ENCODE measurements at places on chromosomes 16 and 17. TPM values are rescaled to one million over a fixed set of nuclear protein-coding genes. Genes with fewer than 3 reads are reported as not detected.

- no peak for DNase-seq
Observed at GRCh38 chr17:29045734-29046472, 3.0 kb downstream of the PIPOX start.

DNA sequence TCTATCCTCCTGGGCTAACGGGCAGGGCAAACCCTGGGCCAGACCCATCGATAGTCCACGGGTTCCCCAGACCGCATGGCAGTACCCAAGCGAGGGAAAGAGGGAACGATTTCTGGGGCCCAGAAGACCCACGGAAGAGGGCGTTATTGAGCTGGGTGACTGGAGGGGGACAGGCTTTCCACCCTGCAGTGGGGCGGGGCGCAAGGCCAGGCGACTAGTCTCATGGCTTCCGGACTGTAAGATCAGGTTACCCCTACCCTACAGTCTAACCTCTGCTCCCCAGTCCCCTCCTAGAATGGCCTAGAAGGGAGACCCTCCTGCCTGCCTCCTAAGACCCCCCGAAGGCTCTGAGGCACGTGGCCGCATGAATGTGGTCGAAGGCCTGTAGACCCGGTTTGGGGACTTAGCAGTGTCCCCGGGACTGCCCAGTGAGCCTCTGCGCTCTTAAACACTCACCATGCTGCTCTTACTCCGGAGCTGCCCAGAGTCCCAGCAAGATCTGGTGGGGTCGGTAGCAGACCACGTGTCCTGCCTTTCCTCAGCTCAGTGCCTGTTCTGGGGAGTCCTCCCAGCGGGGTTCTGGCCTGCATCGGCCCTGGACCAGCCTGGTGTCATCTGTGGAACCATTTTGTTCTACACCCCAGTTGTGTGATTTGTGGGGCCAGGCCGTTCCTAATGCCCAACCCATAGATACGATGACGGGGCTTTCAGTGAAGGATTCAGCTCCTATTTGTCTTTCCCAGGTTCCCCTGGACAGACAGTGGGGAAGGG is 13.2 kb upstream of the AURKB start:
- no peak for DNase-seq

DNA sequence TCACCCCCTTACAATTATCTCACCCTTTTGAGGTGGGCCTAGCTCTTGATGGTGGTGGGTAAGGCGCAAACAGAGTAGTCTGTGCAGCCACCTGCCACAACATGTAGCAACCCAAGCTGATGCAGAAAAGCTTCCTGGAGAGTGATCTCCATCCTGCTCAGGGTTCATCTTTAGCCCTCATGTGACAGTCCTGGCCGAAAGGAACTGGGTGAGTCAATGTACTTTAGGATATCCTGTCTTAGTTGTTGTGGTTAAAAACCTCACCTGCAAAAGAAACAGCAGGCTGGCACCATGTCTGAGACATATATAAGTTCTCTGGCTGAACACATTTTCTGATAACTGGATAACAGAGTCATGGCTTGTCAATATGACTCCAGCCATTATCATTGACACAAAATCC is 183.5 kb upstream of the CPHXL start:
- no peak for DNase-seq

DNA sequence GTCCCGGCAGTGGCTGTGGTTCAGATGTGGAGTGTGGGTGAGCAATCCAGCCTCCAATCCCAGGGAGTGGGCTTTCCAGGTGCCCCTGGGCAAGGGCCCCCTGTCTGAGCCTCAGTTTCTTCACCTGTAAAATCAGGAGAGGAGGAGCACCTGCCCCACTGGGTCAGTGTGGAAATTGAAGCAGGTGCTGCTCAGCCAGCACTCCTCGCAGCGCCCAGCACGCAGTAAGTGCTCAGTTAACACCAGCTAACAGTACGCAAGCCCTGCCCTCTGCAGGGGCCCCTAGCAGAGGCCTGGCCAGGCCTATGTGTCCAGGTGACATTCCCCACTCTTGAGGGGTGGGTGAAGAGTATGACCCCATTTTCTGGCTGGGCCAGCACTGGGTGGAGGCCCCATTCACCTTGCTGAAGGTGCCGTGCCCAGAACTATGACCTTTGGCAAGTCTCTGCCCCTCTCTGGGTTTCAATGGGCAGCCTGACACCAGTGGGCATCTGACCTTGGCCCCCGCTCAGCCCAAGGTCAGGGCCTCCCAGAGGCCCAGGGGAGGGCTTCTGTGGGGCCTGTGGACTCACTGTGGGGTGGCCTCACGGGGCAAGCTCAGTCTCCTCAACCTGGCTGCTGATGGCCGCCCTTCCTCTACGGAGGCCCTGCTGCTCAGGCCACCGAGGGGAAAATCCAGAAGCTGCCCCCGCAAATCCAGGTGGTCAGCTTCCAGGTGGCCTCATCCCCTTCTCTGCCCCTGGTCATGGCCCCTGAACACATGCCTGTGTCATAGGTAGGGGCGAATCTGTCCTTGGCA is 2.5 kb downstream of the MTSS2 start:
- peak; percentile 83 for DNase-seq

- no peak for DNase-seq
Observed at GRCh38 chr17:22507823-22508222, 815.5 kb downstream of the KCNJ18 start.

GRCh38 chr17:80385046-80385445 is 29.9 kb upstream of the ENDOV start:
- DNase-seq = no peak

- DNase-seq = peak; percentile 30
Observed at GRCh38 chr17:42411361-42411760, 11.7 kb downstream of the CAVIN1 start.

The UBFD1 gene
- total RNA-seq = 103 TPM

The PIRT gene
- total RNA-seq = not detected
